Posterior vena cava (tissue), 2 donors: ENCODE measurements at places on chromosomes 2 and 18. TPM values are rescaled to one million over a fixed set of nuclear protein-coding genes. Genes with fewer than 3 reads are reported as not detected.

The PELI1 gene
- 29.7 TPM for total RNA-seq

The GCKR gene
- total RNA-seq, result 0.65 TPM

The CRYGD gene
- not detected for total RNA-seq

- no peak for DNase-seq
Observed at GRCh38 chr18:11831921-11832320, 19.3 kb upstream of the CHMP1B start.
